ENCODE measurements at places on chromosomes 12 and 14. TPM values are rescaled to one million over a fixed set of nuclear protein-coding genes. Genes with fewer than 3 reads are reported as not detected.

DPF3 gene
- total RNA-seq: 2.1 TPM

DUSP6 gene
- total RNA-seq: 149 TPM

NGB gene
- not detected for total RNA-seq

KRT74 gene
- not detected for total RNA-seq

MYH6 gene
- total RNA-seq: not detected
